ENCODE measurements at places on chromosomes 6 and 20. TPM values are rescaled to one million over a fixed set of nuclear protein-coding genes. Genes with fewer than 3 reads are reported as not detected.
A peak's percentile ranks its signal among the peaks of the same experiment; 100 is the strongest.

GRCh38 chr20:41174782-41175181, 37.4 kb downstream of the PLCG1 start:
- no peak for DNase-seq

- no peak for DNase-seq
Measured at GRCh38 chr6:161011492-161012480, 20.2 kb downstream of the MAP3K4 start.

- no peak for DNase-seq
Measured at GRCh38 chr6:62042429-62042828, 243.6 kb downstream of the KHDRBS2 start.

Gene GRM4
- polyA plus RNA-seq, result 22.1 TPM

Gene PKIB
- polyA plus RNA-seq, result 15.7 TPM

Gene C20orf202
- polyA plus RNA-seq, result 0.59 TPM

DNA sequence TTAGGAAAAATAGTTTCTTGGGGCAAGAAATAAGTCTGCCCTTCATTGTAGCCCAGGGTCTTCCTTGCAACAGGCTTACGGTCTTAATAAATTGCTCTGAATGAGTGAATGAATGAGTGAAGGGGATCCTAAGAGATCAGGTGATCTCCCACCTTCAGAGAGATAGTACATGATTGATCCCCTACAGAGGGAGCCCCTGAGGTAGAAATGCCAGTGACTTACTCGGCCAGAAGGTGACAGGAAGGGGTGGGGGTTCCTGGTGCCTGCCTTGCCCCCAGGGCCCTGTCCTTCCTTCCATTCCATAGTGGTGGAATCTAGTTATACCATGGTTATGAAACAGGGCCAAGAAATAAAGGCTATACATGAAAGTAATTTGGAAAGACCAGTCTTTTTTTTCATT, 215.3 kb upstream of the SSTR4 start:
- DNase-seq, result no peak

GRCh38 chr6:24936641-24937317, 1.0 kb upstream of the RIPOR2 start:
- DNase-seq, result no peak

GRCh38 chr20:5492937-5493336, 176.2 kb upstream of the PROKR2 start:
- DNase-seq, result no peak

DNA sequence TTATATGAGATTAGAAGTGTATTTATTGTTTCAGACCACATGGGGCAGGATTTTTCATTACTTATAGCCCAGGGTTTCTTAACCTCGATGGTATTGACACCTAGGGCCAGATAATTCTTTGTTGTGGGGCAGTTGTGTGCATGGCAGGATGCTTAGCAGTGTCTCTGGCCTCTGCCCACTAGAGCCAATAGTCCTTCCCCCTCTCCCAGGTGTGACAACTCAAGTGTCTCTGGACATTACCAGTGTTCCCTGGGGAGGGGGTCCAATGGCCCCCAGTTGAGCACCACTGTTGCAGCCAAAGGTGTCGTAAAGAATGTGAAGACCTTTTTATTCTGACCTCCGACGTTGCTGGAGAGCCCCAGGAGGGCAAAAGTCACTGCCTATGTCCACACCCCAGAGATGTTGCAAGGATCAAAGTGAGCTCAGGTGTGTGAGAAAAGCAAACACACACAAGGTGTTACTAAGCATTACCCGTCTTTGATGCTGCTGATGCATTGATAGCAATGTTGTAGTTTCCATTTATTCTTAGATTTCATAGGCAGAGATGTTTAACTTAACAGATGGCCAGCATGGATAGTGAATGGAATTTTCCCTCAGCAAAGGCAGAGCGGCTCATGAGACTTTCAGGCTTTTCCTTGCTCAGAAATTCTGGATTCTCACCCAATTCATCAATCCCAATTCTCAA, 22.2 kb downstream of the BANF2 start:
- DNase-seq, result no peak

Gene PSORS1C2
- polyA plus RNA-seq, result not detected

DNA sequence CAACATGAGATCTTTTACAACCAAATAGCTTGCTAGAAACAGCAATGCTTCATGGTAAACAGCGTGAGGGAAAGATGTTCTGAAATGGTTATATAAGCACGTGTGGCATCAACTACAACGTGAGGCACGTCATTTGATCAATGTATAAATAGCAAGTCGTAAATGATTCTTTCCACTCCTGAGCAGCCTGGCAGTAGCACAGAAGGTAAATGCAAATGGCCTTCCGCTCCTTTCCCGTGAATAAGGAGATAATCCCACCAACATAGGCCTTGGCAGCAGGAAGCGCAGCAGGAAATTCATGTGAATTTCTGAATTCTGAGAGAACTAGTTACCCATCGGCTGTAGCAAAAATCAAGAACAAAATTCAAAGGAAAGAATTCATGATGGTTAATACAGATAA, 17.0 kb downstream of the RPS6KA2 start:
- peak; percentile 22 for DNase-seq

DNA sequence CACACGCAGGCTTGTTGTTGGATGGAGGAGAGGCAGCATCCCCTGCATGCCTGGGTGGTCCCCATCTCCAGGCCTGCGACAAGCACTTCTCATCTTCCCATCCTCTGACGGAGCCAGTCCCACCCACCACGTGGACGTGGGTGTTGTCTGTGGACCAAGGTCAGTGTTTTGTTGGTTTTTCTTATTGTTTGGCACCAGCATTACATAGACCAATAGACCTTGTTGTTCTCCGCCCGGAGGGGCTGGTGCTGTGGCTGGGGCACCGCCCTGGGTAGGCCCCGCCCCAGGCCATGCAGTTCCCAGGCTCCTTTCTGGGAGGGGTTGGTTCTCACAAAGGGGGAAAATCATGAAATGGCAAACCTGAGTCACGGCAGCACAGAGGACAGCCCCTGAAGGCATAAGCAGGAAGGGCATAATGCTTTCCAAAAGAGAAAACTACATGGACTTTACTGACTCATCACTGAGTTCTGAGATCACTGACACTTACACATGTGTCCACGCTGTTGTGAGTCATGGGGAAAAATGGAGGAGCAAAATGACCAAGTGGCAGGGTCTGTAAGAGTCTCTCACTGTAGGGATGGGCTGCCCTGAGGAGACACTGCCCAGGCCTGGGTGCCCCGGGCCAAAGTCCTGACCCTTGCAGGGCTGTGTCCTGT, 90.8 kb downstream of the THBS2 start:
- DNase-seq, result no peak

GRCh38 chr6:157133856-157134255, 189.5 kb downstream of the TMEM242 start:
- DNase-seq, result no peak

GRCh38 chr20:57898332-57898731, 188.5 kb upstream of the PMEPA1 start:
- DNase-seq, result no peak

Gene SLC17A3
- polyA plus RNA-seq, result not detected

DNA sequence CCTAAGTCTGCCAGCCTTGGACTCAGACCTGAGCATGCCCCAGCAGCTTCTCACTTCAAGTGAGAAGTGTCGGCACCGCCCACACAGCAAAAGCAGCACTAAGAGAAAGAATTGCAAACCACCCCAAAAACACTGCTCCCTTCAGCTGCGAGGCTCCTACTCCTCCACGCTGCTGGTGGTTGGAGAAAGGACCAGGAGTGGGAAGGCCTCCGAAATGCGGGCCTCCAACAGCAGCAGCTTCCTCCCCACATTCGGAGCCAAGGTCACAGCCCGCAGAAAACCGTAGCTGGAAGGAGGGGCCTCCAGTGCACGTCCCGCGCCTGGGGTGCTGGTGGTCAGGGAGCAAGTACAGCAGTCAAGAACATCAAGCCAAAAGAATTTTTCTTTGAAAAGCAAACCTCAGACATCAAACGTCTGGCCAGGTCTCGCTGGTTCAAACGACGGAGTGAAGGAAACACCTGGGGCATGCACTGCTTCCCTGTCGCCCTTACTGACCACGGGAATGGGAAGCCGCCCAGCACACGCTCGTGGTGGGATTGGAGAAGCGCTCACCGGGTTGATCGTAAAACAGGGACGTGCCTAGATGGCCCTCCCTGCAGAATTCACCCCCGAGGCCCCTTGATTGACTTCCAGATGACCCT, 185.6 kb upstream of the CST7 start:
- DNase-seq, result no peak

GRCh38 chr20:4067600-4068261, 52.4 kb upstream of the RNF24 start:
- no peak for DNase-seq

Gene ATP6V1G2
- polyA plus RNA-seq, result 258 TPM

DNA sequence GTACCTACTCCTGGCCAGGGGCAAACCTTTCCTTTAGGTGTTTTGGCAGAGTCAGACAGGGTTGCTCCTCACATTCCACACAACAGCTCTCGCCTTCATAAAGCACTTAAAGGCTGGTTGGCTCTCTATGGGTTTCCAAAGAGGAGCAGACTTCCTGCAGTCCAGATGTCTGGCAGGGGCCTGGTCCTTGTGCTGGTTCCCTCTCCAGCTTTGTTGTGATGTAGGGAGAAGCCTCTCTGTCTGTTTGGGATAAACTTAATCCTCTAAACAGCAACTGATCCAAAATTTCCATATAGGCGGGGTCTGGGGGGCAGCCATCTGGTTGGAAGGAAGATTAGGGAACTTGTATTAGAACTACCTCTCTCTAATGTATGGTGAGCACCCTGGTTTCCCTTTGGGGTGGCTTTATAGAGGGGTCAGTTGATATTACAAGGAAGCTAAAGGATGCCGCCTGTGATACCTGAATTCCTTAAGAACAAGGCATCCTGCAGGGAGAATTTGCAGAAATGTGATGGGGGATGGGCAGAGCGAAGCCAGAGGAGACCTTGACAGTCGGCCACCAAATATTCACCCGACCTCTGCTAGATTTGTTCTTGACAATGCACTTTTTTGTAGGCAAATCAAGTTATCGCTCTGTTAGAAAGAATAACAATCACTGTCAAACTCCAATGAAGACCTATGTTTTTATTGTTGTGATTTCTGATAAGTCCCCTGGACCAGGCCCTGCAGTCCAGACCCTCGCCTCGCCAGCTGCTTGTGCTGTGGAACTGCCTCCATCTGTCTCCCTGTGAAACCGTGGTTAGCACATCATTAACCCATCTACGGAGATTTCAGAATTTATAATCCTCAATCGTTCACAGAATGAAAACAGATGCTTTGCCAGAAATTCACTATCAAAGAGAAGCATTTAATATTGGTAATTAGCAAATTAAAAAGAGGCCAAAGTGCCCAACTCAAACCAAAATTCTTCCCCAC, 94.0 kb upstream of the RALGAPA2 start:
- DNase-seq, result no peak

Gene ADTRP
- polyA plus RNA-seq, result 0.38 TPM

GRCh38 chr20:9160757-9161156, 91.9 kb downstream of the PLCB4 start:
- no peak for DNase-seq

- DNase-seq, result no peak
Measured at GRCh38 chr6:124064317-124065113, 260.9 kb downstream of the NKAIN2 start.

- no peak for DNase-seq
Measured at GRCh38 chr6:134029495-134030455, 22.6 kb downstream of the SLC2A12 start.

- peak; percentile 74 for DNase-seq
Measured at GRCh38 chr6:3195695-3196497, 31.6 kb downstream of the TUBB2B start.

Gene FOXF2
- 12.6 TPM for polyA plus RNA-seq

- DNase-seq, result peak; percentile 50
Measured at GRCh38 chr6:16770701-16771569, 9.7 kb upstream of the ATXN1 start.

Gene SCUBE3
- 11.5 TPM for polyA plus RNA-seq

DNA sequence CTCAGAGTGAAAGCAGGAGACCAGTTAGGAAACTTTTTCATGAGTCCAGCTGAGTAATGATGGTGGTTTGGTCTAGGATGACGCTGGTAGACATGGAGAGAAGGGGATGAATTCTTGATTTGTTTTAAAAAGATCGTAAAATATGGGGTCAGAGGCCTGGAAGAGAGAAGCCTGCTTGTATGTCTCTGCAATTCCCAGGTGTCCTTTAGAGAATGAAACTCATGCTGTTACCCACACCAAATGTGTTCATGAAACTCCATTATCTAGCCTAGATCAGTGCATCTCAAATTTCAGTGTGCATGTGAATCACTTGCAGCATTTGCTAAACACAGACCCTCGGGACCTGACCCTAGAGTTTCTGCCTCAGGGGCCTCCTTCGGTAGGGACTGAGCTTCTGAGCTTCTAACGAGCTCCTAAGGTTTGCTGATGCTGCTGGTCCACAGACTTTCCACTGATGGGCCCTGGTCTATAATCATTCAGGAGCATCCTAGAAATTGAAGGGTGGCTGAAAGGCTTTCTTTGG, 302.0 kb upstream of the PLCB4 start:
- DNase-seq, result no peak

DNA sequence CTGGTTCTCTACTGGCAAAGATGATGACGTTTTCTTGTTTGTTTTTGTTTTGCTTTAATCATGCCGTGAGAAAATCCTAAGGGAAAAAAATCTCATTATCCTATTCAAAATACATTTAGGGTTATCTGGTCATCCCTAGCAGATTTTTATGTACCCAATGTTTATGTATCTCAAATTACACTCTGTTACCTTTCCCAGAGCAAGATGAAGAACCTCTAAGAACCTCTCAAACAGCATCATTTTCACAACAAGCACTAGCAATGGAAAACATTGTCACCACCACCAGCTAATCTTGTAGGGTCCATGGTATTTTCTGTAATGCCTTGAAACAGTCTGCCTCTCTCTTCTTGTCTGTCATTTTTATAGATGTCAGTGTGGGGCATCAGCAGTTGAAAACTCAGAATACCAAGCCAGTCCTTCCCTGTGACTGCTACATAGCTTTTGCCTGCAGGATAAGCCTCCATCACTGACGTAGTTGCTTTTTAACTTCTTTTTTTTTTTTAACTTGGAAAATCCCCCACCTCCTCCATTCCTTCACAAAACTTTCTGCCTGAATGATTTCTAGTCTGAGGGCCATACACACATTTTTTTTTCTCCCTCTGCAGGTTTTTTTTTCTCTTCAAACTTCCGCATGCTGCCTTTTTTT, 2.4 kb upstream of the SNAP25 start:
- peak; percentile 52 for DNase-seq

GRCh38 chr6:41672816-41673703, 34.8 kb downstream of the MDFI start:
- no peak for DNase-seq

Gene SLC22A3
- 8.0 TPM for polyA plus RNA-seq

DNA sequence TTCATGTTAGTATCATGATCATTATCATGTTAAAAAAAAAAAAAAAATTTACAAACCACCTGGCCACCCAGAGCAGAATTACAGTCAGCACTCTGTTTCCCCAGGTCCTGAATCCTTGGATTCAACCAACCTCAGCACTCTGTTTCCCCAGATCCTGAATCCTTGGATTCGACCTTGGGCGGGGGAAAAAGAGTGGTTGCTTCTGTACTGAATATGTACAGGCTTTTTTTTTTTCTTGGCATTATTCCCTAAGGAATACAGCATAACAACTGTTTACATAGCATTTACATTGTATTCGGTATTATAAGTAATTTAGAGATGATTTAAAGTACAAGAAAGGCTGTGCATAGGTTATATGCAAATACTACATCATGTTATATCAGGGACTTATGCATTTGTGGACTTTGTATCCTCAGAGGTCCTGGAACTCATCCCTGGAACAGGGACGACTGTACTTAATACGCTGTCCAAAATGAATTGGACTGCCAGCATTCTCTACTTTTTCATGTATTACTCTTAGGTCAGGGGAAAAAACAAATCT, 31.2 kb downstream of the GCNT2 start:
- no peak for DNase-seq
